ENCODE measurements at places on chromosomes 7 and 10.

DNA sequence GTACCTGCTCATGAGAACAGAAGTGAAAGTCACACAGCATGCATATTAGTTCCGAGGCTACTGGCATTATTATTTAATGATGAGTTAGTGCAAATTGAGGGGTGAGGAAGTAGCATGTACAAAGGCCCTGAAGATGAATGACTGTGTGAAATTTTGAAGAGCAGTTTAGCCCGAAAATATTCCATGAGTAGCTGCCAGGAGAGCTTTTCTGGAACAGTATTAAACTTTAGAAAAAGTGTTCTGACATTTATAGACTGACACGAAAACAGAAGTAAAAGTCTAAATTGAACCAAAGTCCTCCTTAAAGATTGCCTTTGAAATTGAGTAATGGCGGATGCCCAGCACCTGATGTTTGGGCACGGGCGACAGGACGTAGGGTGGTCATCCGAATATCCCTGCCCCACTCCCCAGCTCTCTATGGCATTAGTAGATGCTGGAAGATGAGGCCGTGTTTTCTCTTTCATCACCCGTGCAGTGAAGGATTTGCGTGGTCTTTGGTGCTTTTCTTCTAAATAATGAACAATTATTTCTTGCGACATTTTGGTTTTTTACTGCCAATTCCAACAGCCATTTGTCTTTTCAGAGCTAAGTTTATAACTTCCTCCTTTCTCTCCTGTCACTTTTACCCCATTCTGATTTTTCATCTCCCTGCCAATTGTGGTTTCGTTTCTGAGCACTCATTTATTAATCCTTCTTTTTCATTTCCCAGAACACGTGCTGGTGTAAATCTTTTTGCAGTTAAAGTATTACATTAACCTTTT is 192.6 kb downstream of the MGMT start:
- no peak for DNase-seq
- H3K36me3 ChIP-seq = peaks cover 3% of the 10 kb centered on the region
- peaks cover 6% of the 10 kb centered on the region for H3K4me1 ChIP-seq
- no peaks in the 10 kb centered on the region for H3K27me3 ChIP-seq

- H3K4me3 ChIP-seq = no peak overlapping the region
- H3K36me3 ChIP-seq = peaks cover 6% of the 10 kb centered on the region
- H3K4me1 ChIP-seq = peaks cover 31% of the 10 kb centered on the region
- no peak overlapping the region for H3K27ac ChIP-seq
- no peak for DNase-seq
Measured at GRCh38 chr7:16350634-16351033, 70.7 kb downstream of the CRPPA start.

- no peaks in the 10 kb centered on the region for H3K27me3 ChIP-seq
- no peak for DNase-seq
- peaks cover 10% of the 10 kb centered on the region for H3K4me1 ChIP-seq
- peaks cover 60% of the 10 kb centered on the region for H3K36me3 ChIP-seq
- peak overlapping the region; percentile 19 for H3K27ac ChIP-seq
Measured at GRCh38 chr10:62071846-62072281, 170.4 kb downstream of the ARID5B start.

DNA sequence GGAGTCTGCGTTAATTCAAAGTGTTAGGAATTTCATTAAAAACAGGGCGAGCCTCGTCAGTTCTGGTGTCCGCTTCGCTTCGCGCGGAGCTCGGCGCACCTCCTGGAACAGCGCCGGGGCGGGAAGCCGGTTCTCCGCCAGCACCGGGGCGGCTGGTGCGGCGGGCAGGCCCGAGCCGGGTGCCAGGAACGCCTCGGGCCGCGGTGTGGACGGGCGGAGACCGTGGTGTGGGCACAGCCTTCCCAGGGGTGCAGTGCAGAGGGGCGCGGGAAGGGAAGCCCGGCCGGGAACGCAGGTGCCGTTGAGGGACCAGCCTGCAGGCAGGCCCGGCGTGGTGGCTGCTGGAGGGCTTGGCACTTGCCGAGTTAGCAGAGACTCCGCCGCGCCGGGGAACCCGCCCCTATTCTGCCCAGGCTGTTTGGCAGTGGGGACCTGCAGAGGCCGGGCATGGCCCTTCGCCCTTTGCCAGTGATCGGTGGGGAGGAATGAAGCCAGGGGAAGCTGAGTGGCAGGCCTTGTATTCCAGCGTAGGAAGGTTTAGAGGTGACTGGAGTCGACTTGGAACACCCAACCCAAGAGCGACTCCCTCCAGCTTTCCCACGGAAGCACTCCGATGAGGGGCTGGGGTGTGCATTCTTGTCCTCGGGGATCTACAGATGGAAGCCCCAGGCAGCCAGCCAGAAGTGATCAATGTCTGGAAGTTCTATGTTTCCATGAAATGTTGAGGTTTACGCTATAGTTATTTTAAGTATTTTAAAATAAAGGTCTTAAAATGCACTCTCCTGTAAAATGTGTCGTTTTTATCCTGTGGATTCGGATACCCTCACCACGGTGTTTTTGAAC is 945 bp upstream of the RHEB start:
- H3K4me3 ChIP-seq = peak overlapping the region; percentile 91
- H3K4me1 ChIP-seq = peaks cover 26% of the 10 kb centered on the region
- DNase-seq = peak; percentile 24
- H3K36me3 ChIP-seq = peaks cover 34% of the 10 kb centered on the region

DNA sequence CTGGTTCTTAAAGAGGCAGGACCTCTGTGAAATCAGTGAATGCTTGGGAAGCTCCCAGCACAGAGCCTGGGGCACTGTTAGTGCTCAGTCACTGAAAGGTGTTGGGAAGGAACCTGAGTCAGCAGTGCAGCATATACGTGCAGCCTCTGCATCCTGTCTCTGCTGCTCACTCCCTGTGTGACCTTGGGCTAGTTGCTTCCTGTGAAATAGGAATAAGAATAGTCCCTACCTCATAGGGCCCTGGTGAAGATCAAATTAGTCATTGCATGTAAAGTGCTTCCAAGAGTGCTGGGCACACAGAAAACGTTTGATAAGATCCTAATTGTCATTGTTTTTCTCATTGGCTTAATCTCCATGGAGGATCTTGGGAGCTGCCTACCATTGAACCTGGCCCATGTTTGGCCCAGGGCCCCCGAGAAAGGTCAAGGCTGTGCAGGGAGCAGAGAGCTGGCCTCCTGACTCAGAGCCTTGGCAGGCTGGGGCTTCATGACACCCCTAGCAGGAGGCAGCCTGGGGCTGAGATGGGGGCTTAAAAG is 73.3 kb upstream of the COL13A1 start:
- H3K4me1 ChIP-seq = peaks cover 5% of the 10 kb centered on the region
- no peak overlapping the region for H3K4me3 ChIP-seq
- peaks cover 66% of the 10 kb centered on the region for H3K27me3 ChIP-seq

GRCh38 chr7:69018200-69018599 is 580.1 kb upstream of the AUTS2 start:
- H3K4me3 ChIP-seq = no peak overlapping the region
- no peaks in the 10 kb centered on the region for H3K27me3 ChIP-seq
- H3K36me3 ChIP-seq = no peaks in the 10 kb centered on the region
- no peak overlapping the region for H3K27ac ChIP-seq
- DNase-seq = no peak

Measured in effector memory CD8-positive, alpha-beta T cell (primary cell).